GM20000 (cell line): ENCODE measurements at places on chromosomes 6 and 20.
A peak's percentile ranks its signal among the peaks of the same experiment; 100 is the strongest.

- DNase-seq = no peak
Measured at GRCh38 chr6:158206740-158207421, 38.7 kb downstream of the GTF2H5 start.

GRCh38 chr6:56490993-56491392 lies 151.7 kb downstream of the DST start:
- no peak for DNase-seq

DNA sequence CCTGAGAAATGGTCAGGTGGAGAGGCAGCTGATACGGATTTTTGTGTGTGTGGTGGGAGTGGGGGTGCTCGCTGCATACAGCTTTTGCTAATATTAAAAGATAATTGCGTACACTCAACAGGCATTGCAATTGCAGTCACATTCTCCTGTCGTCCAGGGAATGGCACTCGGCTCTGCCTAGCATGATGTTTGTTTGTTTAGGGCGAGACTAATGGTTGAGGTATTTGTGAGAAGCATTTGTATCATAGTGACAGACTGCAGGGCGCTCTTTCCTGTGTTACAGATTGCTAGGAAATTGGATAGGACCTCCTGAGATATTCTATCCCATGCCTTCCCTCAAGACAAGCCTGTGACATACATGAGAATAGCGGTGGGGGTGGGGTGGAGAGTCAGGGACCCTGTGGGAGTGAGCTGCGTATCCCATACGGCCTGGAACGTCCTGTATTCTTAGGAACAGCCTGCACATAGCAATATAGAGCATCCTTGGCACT lies 207.4 kb downstream of the SOX4 start:
- DNase-seq = no peak

DNA sequence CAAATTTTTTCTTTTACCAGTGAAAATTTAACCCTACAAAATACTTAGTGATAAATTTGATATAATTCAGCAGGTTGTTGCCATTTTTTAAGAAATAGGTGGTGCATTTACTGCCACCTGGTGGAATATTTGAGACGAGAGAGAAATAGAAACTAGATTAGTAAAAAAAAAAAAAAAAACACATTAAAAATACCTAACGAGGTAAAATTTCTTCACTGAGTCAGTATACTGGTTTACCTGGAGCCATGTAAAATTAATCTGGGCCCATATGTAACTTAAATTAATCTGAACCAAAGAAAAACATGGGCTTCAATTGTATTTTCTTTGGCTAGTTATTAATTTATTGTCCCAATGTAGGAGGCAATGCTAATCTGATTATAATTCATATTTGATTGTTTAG lies 520.8 kb downstream of the EPM2A start:
- DNase-seq = no peak

GRCh38 chr6:46410334-46410953 lies 80.8 kb downstream of the RCAN2 start:
- peak; percentile 75 for DNase-seq

DNA sequence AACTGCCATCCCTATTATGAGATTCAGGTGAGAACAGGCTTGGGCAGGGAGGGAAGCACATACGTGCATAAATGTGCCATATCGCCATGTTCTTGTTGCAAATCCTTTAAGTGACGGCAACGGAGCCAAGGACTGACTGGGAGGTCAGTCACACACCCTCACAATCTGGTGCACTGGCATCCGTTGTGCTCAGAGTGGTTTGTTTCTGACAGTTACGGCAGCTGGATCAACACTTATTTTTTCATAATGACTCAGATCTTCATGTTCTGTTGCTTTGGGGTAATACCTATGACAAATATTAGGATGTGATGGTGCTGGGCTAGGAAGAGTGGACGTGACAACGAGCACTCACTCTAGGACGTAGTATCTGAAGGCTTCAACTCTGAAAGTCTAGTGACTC lies 56.2 kb upstream of the PREP start:
- DNase-seq = peak; percentile 55

DNA sequence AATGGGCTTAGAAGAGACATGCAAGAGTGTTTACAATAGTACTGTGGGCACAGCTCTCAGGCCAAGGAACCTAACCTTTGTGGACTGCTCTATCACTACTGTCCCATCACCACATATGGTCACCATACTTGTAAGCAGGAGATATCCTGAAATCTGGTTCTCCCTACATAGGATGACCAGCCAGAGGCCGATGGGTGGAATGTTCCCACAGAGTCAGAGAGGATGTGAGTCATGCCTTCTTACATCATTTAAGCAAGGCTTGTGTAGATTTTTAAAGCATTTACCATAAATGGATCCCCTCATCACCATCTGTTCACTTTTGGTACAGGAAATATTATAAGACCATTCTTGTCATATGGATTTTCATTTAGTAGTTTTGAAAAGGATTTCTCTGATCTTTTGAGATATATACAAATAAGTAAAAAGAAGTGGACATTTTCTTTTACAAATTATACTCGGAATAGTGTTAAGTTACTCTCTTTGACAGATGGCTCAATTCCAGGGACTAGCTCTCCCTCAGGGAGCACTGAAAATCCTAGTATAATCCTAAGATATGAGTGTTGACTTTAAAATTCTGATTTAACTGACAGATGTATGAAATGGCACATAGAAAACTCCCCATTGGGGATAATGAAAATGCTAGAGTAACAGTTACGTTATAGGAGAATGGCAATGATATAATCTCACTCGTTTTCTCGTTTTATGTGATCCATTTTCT lies 6.6 kb downstream of the HTR1B start:
- DNase-seq = no peak

GRCh38 chr20:13221673-13222318 lies 722 bp downstream of the ISM1 start:
- DNase-seq = peak; percentile 87

GRCh38 chr6:136599329-136600011 lies 49.2 kb upstream of the MAP7 start:
- no peak for DNase-seq

- no peak for DNase-seq
Measured at GRCh38 chr6:111644893-111645430, 39.3 kb upstream of the TRAF3IP2 start.

DNA sequence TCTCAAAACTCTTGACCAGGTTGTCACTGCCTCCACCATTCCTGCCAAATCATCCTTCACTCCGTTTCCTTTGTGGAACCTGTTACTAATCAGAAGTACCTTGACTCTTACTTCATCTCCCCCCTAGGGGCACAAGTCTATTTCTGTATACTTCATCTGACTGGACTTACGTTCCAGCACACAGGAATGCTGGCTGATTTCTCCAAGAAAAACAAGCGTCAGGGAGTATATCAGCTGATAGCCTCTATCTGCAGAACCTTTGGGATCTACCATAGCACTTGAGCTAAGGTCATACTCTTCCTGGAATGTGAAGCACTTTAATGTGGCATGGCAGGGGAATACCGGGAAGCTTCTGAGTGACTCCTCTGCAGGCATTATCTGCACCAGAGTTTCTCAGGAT lies 178.1 kb upstream of the MOCS1 start:
- no peak for DNase-seq

DNA sequence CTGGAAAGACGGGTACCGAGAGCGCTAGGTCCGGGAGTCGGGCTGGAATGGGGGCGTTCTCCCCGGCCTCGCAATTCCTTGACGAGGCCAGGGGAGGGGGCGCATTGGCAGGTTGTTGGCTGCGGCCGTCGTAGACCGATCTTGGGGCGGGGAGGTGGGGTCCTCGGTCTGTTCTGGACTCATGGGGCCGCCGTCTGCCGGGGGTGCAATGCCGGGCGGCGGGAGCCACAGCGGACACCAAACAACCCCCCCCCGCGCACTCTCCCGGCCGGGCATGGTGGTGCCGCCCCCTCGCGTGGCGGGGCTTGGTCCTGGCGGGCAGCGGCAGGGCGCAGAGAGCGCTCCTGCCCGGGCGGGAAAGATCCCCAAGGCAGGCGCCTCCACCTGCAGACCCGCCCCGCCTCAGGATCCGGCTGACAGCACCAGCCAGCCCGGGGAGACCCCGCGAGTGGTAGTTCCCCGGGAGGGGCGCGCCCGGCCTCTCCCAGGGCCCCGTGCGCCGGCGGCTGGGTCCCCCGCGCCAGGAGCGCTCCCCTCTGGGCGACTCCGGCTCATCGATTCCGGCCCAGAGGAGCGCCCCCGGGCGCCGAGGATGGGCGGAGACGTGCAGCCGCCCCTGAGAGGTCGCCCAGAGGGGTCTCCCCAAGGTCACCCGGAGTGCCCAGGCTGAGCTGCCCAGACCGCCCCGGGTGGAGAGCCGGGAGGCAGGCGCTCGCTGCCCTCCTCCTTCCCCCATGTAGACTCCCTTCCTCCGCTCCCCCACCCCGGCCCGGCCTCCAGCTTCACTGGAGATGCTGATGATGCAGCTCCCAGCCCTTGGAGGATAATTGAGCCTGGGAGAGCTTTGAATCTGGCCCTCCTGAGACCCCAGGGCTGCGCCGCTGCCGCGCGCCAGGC lies 709 bp downstream of the PPP1R16B start:
- DNase-seq = peak; percentile 67

GRCh38 chr6:170542031-170542719 lies 10.9 kb downstream of the PSMB1 start:
- no peak for DNase-seq
